ENCODE measurements at places on chromosomes 7 and 10. TPM values are rescaled to one million over a fixed set of nuclear protein-coding genes. Genes with fewer than 3 reads are reported as not detected.
A peak's percentile ranks its signal among the peaks of the same experiment; 100 is the strongest.

DNA sequence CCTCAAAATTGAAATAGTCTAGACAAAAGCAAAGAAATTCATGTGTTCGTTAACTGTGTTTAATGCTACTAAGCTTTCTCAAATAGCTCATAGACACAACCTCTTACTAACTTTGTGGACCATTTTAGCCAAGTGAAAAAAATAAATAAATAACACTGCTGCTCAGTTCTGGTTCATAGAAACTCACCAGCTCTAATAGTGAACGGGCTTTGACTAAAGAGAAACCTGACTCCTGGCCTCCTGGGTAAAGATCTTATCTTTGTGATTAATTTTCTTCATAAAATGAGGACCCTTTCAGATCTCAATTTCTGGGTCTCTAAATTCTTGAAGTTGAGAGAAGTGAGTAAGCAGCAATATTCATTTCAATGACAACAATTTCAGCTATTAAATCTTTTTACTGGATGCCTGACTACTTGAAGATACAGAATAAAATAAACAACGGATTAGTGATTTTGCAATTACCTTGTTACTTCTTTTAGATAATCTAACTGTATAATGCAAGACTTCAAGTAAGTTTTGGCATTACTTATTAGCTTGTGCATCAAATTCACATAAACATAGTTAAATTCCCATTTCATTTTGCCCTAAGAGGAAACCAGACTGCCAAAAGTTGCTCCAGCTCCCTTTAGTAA lies 3.1 kb downstream of the CADPS2 start:
- DNase-seq, result no peak
- no peaks in the 10 kb centered on the region for H3K4me1 ChIP-seq
- no peak overlapping the region for H3K27ac ChIP-seq

The RUFY2 gene
- total RNA-seq, result 44.6 TPM

The SEPHS1 gene
- total RNA-seq, result 37.8 TPM

DNA sequence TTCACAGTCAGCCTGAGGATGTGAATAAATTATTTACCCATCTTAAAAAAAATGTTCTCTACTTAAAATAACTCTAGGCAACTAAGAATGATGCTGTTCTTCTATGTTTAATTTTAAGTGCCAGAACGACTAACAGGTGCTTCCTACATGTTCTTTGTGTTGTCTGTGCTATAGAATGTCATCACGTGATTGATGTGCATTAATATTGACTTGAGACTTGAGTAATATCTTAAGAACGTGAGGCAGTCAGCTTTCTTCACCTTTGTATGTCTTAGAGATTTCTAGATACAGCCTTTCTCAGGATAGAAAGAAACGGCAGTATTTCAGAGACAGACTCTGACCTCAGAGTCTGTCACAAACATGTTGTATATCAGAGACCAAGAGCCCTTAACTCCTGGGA lies 274.6 kb downstream of the KCND2 start:
- H3K36me3 ChIP-seq, result no peaks in the 10 kb centered on the region
- no peak overlapping the region for H3K27ac ChIP-seq
- no peaks in the 10 kb centered on the region for H3K27me3 ChIP-seq
- DNase-seq, result no peak
- H3K4me3 ChIP-seq, result no peak overlapping the region

DNA sequence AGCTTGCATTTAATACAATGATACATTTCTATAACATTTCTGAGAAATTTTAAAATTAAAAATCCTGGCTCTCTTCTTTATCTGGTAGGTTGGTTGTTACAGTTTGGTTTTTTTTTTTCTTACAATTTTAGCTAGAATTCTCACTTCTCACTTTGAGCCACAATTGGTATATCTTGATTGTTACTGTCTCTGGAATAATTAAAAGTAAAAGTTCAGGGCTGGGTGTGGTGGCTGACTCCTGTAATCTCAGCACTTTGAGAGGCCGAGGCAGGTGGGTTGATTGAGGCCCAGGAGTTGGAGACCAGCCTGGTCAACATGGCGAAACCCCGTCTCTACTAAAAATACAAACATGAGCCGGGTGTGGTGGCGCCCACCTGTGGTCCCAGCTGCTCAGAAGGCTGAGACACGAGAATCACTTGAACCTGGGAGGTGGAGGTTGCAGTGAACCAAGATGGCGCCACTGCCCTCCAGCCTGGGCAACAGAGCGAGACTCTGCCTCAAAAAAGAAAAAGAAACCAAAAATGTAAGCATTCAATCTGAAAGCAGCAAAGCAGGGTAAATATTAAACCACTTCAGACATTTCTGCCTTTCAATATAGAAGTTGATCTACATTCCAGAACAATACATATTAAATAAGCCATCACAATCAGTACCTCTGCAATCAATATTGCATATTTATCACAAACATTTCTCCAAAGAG lies 88.6 kb upstream of the PFKP start:
- no peak for DNase-seq
- H3K27ac ChIP-seq, result no peak overlapping the region
- H3K36me3 ChIP-seq, result no peaks in the 10 kb centered on the region
- H3K4me3 ChIP-seq, result no peak overlapping the region
- no peaks in the 10 kb centered on the region for H3K27me3 ChIP-seq

The FBXO24 gene
- 0.81 TPM for total RNA-seq

GRCh38 chr10:86346799-86347665 lies 19.6 kb downstream of the GRID1 start:
- no peaks in the 10 kb centered on the region for H3K4me1 ChIP-seq
- no peaks in the 10 kb centered on the region for H3K27me3 ChIP-seq
- H3K4me3 ChIP-seq, result no peak overlapping the region
- H3K36me3 ChIP-seq, result no peaks in the 10 kb centered on the region
- peak; percentile 47 for DNase-seq
- no peak overlapping the region for H3K27ac ChIP-seq

GRCh38 chr7:36023033-36023560 lies 130.0 kb upstream of the EEPD1 start:
- no peak for DNase-seq
- H3K27ac ChIP-seq, result no peak overlapping the region
- no peaks in the 10 kb centered on the region for H3K4me1 ChIP-seq
- no peaks in the 10 kb centered on the region for H3K36me3 ChIP-seq
- H3K4me3 ChIP-seq, result no peak overlapping the region

GRCh38 chr10:32054094-32054493 lies 2.1 kb downstream of the KIF5B start:
- no peaks in the 10 kb centered on the region for H3K36me3 ChIP-seq
- peak overlapping the region; percentile 54 for H3K4me3 ChIP-seq
- no peak for DNase-seq

- peak overlapping the region; percentile 97 for H3K27ac ChIP-seq
- DNase-seq, result peak; percentile 70
- peak overlapping the region; percentile 97 for H3K4me3 ChIP-seq
Measured at GRCh38 chr10:79070081-79070605, 1.4 kb downstream of the ZMIZ1 start.

GRCh38 chr10:72275351-72276012 lies 1.8 kb downstream of the DDIT4 start:
- H3K4me1 ChIP-seq, result no peaks in the 10 kb centered on the region
- H3K4me3 ChIP-seq, result peak overlapping the region; percentile 8
- no peak overlapping the region for H3K27ac ChIP-seq
- DNase-seq, result no peak
- H3K27me3 ChIP-seq, result no peaks in the 10 kb centered on the region

DNA sequence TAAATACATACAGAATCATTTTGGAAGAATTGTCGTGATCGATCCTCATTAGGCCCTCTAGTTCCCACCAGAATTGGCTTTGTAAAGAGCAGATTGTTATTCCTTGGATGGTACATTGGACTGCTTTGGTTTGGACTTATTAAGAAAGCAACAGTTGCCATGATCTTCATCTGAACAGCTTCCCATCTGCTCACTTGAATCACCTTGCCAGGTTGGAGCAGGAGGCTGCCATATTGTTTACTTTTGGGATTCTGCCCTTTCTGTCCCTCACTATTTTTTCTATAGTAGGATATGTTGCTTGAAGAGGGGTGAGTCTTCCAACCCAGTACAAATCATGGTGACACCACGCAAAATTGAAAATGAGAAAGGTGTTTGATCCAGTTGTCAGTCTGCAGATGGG lies 199.6 kb downstream of the TCF7L2 start:
- no peaks in the 10 kb centered on the region for H3K4me1 ChIP-seq
- DNase-seq, result no peak
- H3K27ac ChIP-seq, result no peak overlapping the region
- H3K36me3 ChIP-seq, result peaks cover 15% of the 10 kb centered on the region
- no peak overlapping the region for H3K4me3 ChIP-seq
- H3K27me3 ChIP-seq, result no peaks in the 10 kb centered on the region

GRCh38 chr7:77222819-77223218 lies 23.2 kb upstream of the FGL2 start:
- DNase-seq, result no peak
- no peaks in the 10 kb centered on the region for H3K36me3 ChIP-seq
- no peaks in the 10 kb centered on the region for H3K4me1 ChIP-seq
- H3K27me3 ChIP-seq, result no peaks in the 10 kb centered on the region

DNA sequence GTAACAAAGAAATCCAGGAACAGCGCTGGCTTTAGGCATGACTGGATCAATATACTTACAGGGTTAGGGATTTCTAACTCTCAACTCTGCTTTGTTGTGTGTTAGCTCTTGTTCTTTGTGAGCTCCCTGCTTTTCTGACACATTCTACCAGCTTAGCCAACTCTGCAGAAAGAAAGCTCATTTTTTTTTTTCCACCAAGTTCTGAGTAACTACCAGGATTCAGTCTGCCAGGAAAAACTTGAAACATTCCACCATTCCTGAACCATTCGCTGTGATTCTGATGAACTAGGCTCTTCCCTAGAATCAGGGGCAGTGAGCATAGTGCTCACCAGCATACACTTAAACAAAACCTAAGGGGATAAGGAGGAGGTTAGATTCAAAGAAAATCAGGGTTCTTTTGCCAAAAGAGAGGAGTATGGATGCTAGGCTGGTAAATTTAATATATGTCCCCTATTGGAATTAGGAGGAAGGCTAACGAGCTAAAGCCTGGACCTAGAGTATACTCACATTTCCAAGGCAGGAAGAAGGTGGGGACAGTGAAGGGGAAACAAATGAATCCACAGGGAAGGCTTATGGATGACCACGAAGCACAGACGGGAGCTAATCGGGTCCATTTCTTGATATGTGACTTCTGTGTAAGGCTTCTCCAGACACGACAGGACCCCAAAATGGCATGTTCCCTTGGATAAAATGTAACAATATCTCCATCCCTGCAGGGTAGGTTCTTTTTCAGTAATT lies 183.4 kb downstream of the PRKG1 start:
- H3K27me3 ChIP-seq, result no peaks in the 10 kb centered on the region
- DNase-seq, result no peak
- no peaks in the 10 kb centered on the region for H3K36me3 ChIP-seq
- H3K27ac ChIP-seq, result peak overlapping the region; percentile 68
- peaks cover 6% of the 10 kb centered on the region for H3K4me1 ChIP-seq

All from aorta (tissue), 5 donors.